ENCODE measurements at places on chromosomes 7 and 10.

DNA sequence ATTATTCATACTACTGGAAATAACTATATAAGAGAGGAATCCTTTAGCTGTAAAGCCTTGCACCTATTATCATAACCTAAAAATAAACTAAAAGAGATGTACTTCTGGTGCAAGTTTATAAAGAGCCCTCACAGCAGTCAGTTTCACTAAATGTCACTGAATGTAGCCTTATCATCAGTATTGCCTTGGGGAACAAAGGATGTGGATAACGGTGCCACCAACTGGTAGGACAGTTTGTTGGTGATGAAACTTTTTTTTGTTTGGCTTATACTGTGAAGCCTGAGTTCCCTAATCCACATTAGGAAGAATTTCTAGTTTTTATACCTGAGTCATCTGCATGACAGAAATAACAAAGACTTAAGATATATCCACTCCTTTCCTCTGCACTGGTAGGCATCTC is 117.9 kb upstream of the COL1A2 start:
- DNase-seq: no peak

- no peak for DNase-seq
Observed at GRCh38 chr7:137687556-137688265, 159.1 kb downstream of the DGKI start.

DNA sequence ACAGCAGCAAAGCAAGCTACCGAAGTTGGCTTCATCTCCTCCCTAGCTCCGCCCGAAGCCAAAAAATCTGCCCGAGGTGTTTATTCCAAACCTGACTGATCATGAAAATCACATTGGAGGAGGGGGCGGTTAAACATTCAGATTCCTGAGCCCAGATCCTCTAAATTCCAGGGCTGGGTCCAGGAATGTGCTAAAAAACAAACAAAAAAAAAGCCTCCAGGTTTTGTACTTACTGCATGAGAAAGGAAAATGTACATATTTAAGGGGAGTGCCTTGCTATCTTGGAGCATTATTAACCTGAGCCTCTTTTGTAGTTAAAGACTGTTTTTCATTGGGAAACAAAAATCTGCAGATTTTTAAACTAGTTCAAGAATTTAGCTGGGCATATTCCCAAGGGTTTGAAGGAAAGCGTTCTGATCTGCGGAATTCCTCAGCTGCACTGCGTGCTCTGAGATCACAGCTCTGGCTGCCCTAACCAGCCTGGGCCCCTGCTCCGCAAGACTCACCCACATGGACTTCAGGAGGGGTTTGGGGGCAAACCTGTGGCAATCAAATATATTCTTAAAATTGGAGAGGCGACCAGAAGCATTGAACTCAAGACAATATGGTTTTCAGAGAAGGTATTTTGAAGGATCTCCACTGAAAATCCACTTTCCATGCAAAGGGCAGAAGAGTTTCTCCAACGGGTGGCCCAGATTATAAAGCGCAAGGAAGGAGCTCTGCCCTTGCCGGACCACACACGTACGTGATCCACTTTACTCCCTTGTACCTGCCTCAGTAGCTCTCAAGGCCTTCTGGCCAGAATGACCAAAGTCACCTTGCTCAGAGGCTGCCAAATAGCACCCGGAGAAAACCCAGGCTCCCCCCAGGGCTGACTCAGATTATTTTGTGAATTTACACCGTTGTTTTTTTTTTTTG is 10.0 kb upstream of the TNS3 start:
- DNase-seq: no peak

DNA sequence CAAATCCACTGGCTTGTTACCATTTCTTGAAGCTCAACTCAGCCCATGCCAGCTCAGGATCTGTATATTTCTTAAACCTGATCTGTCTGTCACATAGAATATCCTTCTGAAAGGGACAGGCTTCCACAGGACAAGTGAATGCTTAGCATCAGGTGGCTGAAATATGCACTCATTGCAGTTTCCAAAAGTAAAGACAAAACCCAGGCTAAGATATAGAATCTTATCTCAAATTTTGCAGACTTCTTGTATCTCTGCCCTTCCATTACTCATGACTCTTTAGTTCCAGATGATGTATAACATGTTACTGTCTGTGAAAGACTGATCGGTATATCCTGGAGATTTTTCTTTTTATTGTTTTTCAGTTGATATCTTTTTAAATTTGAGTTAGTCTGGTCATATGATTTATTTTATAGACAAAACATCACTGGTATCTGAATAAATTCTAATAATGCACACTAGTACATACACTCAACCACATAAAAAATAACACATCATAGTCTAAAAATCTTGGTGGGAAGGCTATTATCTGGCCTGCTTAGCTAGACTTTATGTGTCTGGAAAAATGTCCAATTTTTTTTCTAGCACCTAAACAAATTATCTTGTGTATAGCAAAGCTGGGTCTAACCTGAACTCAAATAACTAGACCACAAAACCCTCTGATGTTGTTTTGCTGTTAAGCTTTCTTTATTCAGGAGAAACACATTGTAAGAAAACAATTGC is 182.6 kb downstream of the ADAM12 start:
- DNase-seq: no peak

- no peak for DNase-seq
Observed at GRCh38 chr10:35041502-35041879, 48.6 kb downstream of the CUL2 start.

- no peak for DNase-seq
Observed at GRCh38 chr7:65938336-65938895, 43.6 kb downstream of the GUSB start.

DNA sequence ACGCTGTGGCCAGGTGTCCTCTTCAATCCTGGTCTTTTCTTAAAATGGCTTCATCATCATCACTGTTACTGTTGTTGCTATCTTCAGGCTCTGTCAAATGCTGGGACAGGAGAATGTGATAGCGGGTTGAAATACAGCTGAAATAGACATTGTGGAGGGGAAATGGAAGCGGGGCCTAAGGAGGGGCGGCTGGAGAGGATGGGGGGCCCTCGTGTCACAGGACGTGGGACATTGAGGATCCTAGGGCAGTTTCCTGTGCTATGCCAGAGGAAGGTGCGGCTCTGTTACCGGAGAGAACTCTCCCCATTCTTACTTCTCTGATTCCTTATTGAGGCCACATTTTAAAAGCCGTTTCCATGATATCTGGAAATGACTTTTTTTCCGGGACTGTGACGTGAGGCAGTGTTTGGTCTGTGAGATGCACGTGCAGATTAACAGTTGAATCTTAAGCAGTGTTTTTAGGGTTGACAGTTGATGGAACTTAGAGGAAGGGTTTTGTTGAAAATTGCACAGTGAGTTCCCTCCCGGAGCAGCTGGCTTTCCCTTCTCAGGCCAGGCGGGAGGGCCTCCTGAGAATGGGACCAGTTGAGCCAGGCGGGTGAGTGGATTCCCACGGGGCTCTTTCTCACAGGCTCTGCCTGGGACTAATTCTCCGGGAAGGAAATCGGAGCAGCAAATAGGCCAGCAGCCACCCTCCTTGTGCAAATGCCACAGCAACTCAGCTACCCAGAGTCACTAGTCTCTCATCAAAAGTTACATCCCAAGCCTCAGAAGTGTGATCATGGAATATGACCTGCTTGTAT is 125.2 kb downstream of the TACC2 start:
- no peak for DNase-seq

- DNase-seq: no peak
Observed at GRCh38 chr10:34198953-34199352, 616.1 kb downstream of the PARD3 start.

GRCh38 chr7:30805931-30806330 is 34.7 kb downstream of the MINDY4 start:
- DNase-seq: no peak

GRCh38 chr7:28510026-28510369 is 97.7 kb downstream of the CREB5 start:
- DNase-seq: no peak

GRCh38 chr7:35691827-35692307 is 3.1 kb downstream of the HERPUD2 start:
- no peak for DNase-seq

DNA sequence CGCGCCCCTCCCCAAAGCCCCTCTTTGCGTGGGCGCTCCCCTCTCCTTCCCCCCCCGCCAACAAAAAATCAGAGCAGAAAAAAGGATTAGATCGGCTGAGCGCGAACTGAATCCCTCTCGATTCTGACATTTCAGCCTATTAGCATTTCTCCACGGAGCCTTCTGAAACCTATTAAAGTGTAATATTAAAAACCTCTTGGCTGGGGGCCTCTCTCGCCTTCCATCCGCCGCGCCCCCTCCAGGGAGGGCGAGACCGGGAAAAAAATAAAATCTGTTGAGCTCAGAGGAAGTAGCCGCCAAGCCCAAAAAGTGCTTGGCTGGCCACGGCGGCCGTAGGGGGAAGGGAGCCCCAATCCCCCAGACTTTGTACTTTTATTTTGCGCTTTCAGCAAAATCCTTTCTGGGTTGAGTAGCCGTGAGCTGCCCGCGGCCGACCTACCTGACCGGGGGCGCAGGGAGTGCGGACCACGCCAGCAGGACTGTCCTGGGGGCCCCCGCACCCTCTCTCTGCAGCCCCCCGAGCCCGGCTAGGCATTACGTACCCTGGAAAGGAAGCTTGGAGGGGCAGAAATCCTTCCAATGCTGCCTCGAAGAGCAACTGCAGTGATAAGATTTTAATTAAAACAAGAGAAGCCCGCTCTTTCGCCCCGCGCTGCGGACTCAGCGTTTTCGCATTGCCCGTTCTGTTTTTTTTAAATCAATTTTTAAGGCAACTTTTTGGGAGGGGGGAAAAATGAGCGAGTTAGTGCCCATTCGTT is 1.3 kb upstream of the TNRC18 start:
- no peak for DNase-seq

GRCh38 chr7:130960208-130960988 is 226.4 kb upstream of the KLF14 start:
- no peak for DNase-seq

DNA sequence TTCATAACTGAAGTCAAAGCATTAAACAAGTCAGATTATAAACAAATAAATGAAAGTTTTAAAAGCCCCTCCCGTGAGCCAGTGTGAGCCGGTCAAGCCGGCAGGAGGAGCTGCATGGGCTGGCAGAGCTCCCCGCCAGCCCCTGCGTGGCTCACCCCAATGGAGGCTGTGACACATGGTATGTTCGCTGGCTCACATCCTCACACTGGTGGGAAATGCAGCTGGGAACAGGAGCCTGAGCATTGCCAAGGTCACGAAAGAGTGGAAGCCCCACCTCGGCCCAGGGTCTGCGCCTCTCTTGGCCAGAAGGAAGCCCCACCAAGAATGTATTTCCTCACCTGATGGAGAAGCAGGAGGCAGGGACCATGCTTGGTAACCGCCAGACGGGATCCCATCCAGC is 261.7 kb upstream of the TCERG1L start:
- no peak for DNase-seq

- DNase-seq: no peak
Observed at GRCh38 chr7:148148456-148148855, 442.1 kb upstream of the C7orf33 start.

DNA sequence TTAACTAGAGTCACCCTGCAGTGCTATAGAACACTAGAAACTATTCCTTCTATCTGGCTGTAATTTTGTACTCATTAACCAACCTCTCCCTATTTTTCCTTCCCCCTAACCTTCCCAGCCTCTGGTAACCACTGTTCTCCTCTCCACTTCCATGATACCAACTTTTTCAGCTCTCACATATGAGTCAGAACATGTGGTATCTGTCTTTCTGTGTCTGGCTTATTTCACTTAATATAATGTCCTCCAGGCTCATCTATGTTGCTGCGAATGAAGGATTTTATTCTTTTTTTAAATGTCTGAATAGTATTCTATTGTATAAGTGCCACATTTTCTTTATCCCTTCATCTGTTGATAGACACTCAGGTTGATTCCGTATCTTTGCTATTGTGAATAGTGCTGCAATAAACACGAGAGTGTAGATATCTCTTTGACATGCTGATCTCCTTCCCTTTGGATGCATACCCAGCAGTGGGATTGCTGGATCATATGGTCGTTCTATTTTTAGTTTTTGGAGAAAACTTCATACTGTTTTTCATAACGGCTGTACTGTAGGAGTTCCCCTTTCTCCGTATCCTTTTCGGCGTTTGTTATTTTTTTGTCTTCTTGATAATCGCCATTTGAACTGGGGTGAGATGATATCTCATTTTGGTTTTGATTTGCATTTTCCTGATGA is 101.4 kb downstream of the FAM107B start:
- no peak for DNase-seq

Data from stimulated activated CD8-positive, alpha-beta memory T cell treated with anti-CD3 and anti-CD28 coated beads, Interleukin-4, amount 100 ng/mL, for 1 hour (primary cell).